Astrocyte of the cerebellum (primary cell): ENCODE measurements at places on chromosomes 16 and 17.

- peak; percentile 45 for DNase-seq
Measured at GRCh38 chr16:66359012-66359411, 7.5 kb upstream of the CDH5 start.

- no peak for DNase-seq
Measured at GRCh38 chr17:52148288-52148968, 10.1 kb downstream of the CA10 start.

- DNase-seq = no peak
Measured at GRCh38 chr16:64700628-64701027, 421.2 kb downstream of the CDH11 start.

GRCh38 chr16:2913603-2914002 lies 1.9 kb downstream of the FLYWCH1 start:
- DNase-seq = no peak

DNA sequence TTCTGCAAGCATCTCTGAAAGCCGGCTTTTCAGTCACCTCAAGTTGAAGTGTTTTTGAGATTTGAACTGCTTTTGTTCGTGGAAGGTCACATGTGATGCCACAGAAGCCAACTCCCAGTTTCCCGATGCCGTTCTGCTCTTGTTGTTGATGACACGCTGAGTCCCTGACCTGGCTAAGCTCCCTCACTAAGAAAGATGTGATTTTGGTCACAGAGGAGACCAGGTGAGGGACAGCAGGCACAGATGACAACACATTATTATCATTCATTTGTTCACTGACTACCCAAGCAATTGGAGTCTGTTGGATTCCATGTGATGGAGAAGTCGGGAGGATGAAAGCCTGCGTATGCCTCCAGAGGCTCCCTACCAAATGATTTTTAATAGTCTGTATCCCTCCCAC lies 822.4 kb upstream of the RBFOX1 start:
- no peak for DNase-seq

DNA sequence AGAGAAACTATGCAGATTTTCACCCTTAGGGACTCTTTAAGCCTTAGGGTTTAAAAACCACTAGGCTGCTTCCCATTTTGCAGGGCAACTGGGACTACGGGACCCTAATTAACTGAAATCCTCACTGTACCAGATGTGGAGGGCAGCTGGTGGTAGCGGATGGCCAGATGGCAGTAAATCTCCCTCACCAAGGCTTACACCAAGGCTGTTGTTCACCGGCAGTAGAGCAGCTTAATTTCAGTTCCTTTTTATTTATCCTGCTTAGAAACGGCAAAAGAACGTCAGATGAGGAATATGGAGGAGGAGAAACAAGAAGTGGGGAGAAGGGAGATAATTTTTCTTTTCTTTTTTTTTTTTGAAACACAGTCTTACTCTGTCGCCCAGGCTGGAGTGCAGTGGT lies 6.5 kb downstream of the ABHD15 start:
- no peak for DNase-seq

DNA sequence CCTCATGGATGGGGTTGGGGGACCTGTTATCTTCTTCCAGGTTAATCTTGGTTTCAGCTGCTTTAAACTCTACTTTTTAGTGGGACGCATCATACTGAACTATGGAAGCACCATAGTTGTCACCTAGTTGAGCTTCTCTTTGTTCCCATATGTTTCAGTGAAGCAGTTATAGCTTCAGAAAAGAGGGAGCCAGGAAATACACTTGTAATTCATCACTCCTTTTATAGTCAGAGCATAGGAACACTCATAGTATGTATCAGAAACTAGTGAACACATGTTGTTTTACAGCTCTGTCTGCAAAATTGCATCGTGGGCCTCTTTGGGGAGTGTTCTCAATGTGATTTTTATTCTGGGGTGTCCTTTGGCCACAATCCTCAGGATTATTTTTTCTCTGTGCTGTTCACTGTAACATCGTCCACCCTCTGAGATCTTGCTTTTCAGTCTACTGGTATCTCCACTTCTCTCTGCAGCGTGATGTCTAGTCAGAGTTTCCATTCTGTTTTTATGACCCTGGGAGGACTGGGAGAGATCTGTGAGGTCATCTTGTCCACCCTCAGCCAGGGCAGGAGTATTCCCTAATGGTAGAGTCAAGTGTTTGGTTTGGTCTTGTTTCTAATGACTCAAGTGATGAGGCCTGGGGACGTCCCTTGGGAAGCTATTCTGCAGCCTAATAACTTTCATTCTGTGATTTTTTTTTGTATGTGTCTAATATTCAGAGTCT lies 585.4 kb downstream of the WWOX start:
- DNase-seq = no peak

DNA sequence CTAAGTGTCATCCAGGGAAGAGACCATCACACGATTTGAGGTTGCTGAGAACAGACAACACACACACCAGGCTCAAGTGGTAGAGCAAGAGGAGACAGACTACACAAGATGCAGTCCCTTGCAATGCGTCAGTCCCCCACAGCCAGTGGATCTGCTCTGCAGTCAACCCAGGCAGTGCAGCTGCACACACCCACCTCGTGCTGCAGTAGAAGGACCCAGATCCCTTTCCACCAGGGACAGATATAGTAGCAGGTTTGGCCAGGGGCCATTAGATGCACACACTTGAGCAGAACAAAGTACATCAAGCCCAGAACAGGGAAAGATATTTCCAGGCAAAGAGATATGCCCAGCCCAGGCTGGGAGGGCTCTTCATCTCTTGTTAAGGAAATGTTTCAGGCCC lies 112.9 kb downstream of the GRIN2A start:
- DNase-seq = no peak

DNA sequence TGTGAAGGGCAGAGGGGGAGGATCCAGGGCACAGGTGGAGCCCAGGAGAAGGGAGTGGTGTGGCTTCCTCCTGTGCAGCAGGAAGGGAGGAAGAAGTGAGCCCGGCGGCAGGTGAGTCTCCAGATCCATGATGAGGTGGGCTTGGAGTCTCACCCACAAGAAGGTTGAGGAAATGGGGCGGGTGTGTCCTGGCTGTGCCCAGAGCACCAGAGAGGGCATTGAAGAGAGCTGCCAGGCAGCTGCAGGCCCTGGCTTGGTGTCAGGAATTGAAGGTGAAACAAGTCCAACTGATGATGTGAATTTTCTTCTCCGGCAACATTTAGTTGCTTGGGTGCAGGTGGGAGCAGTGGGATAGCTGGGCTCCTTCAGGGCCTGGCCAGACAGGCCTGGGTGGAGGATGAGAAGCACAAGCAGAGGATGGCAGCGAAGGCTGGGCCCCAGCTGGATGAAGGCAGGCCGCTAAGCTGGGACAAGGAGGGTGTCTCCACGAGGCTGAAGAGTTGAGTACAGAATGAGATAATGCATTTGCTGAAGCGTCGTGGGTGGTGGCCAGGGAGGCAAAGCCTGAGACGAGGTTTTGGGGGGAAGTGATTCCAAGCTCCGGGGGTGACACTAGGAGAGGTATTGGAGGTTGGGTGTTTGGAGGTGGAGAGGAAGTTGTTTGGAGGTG lies 18.3 kb downstream of the NT5M start:
- no peak for DNase-seq

DNA sequence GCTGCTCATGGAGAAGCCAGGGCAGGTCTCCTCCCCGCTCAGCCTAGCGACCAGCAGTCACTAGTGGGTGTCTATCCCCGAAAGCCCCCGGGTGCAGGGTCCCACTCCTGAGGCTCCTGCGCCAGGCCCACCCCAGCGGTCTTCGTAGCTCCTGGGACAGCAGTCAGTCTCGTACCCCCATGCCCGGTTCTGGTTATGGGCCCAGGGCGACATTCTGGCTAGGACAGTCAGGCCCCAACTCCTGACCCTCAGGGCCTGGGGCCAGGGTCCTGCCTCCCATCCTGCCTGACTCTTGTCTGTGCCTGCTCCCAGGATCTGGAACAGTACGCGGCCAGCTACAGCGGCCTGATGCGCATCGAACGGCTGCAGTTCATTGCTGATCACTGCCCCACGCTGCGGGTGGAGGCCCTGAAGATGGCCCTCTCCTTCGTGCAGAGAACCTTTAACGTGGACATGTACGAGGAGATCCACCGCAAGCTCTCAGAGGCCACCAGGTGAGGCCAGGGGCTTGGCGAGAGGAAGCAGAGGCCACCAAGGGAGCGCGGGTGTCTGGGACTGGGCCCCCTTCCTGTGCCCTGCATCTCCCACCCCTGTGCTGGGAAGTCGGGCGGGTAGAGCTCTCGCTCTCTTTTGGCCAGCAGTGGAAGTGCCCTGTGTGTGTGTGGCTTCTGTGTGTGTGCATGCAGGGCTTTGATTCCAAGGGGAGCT lies 2.0 kb downstream of the GPS1 start:
- no peak for DNase-seq

DNA sequence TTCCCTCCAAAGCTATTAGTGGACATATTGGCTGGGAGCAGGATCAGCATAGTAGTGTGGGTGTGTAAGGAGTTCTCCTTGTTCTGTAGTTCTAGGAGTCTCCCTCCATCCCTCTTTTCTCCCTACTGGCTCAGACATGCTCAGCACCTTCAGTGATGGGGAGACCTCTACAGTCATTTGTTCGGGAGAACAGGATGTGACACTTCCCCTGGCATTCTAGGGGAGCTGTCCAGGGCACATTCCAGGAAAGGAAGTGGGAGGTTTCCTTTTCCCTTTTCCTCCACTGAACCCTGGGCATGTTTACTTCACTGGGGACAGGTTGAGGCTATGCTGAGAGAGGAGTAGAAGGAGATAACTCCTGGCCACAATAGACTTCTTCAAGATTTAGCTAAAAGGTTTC lies 86.5 kb downstream of the MYH13 start:
- no peak for DNase-seq

DNA sequence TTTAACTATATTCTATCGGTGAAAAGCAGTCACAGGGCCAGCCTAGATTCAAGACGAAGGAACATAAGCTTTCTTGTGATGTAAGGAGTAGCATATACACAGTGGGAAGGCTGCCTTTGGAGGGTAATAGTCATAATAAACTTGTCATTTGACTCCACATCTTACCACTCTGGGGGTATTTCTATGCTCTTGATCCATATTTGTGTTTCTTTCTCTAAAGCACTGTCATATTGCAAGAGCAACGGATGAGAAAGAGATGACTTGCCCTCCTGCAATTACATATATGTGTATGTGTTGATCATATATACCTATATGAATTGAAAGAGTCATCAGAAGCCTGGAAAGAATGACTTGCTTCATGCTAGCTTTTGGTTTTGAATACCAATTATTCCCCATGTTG lies 225.4 kb upstream of the HS3ST3A1 start:
- no peak for DNase-seq

DNA sequence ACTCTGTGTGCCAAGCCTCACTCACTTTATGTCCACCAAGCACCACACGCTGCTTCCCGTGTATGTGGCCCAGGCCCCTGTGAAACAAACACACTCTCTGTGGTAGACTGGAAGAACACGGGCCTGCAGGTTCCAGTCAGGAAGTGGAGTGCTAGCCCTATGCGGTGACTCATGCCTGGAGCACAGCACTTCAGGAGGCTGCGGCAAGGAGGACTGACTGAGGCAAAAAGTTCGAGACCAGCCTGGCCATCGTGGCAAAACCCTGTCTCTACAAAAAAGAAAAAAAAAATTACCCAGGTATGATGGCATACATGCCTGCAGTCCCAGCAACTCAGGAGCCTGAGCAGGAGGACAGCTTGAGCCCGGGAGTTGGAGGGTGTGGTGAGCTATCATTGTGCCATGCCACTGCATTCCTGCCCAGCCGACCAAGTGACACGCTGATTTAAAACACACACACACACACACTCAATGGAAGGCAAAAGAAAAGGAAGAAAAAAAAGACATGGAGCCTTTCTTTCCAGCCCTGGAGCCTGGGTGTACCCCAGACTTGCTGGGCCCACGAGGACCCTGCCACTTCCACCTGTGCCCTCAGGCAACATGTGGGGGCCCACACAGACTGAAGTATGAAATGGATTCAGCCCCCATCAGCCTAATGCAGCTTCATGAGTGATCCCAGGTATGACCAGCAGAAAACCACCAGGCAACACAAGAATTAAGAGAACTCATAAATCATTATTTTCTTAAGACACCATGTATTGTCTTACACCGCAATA lies 126.6 kb downstream of the ANKRD11 start:
- DNase-seq = peak; percentile 59

DNA sequence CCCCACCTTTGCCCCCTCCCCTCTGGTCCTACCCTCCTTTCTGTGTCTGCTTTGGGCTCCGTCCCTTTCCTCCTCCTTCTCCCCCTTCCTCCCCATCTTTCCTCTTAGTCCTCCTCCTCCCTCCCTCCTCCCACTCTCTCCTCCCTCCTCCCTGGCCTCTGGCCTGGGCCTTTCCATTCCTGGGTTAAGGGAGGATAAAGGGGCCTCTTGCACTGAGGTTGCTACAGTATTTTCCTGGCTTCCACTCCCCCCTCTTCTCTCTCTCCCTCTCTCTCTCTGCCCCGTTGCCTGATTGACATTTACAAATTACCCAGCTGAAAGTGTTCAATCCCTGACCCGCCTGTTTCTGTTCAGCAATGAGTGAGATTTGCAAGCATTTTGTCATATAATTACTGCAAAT lies 44.0 kb downstream of the MRM1 start:
- no peak for DNase-seq

DNA sequence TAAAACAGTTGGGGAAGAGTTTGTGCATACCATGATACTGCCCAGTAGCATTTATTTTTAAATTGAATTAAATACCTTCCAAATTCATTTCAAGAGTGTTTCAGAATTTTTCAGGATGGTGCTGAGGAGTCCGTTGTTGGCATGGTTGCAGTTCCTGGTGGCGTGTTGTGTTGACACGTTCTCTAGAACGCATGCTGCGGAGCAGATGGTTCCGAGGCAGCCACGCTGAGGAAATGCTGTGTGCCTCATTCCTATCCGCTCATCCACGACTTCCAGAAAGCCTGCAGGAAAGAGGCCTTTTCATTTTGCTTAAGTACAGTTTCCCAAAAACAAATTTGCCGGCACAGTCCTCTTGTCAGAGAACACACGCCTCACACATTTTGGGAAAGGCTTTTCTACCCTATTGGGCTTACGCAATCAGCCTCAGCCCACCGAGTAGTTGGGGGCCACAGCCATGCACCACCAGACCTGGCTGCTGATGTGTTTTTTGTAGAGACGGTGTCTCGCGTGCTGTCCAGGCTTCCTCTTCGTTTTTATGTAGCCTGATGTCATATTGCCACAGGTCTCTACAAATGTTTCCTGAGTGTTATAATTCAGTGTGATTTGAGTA lies 32.1 kb upstream of the IL17C start:
- no peak for DNase-seq

GRCh38 chr16:58459344-58460218 lies 40.4 kb upstream of the NDRG4 start:
- peak; percentile 12 for DNase-seq

- no peak for DNase-seq
Measured at GRCh38 chr17:44235583-44235936, 16.1 kb upstream of the UBTF start.

GRCh38 chr17:70539132-70539924 lies 370.0 kb downstream of the KCNJ2 start:
- DNase-seq = no peak

DNA sequence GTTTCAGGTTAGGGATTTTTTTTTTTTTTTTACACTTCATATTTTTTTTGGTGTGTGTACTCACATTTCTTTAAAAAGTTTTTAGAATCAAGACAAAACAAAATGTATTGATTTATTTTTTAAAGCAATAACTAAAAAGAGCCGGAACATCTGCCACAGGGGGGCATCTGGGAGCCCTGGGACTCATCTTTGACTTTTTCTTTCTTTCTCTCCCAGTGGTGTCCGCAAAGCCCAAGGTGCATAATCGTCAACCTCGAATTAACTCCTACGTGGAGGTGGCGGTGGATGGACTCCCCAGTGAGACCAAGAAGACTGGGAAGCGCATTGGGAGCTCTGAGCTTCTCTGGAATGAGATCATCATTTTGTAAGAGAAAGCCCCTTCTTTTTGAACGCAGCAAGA lies 36.3 kb downstream of the WWP2 start:
- DNase-seq = no peak
